Calu3 (cell line): ENCODE measurements at places on chromosomes 4 and X. TPM values are rescaled to one million over a fixed set of nuclear protein-coding genes. Genes with fewer than 3 reads are reported as not detected.

DNA sequence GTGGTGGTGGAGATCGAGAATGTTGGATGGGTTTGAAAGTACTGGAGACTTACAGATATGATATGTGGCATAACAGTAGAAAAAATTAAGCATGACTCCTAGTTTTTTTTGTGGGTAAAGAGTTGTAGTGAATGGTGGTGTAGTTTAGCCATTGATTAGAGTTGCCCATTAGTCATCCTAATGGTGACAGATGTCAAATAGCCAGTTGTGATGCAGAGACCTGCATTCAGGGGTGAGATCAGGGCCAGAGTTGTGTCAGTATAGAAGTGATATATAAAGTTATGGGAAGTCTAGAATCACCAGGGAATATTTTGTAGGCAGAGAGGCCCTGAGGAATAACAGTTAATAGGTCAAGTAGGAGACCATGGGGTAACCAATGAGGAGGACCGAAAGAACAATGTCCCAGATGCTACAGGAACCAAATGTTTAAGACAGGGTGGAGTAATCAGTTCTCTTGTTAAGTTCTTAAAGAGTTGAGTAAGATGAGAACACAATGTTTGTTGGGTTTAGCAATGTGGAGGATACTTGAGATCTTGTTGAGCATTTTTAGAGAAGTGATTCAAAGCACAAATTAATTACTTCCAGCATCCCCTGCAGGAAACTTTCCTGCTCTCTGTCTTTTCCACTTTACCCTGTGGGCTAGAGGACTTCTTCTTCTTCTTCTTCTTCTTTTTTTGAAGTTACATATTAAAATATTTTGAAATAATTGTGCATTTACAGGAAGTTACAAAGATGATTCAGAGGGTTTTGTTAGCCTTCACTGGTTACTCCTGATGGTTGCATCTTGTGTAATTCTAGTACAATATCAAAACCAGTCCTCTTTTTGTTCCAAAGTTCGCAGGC, 13.3 kb downstream of the SGMS2 start:
- H3K36me3 ChIP-seq, result peaks cover 8% of the 10 kb centered on the region
- no peaks in the 10 kb centered on the region for H3K27me3 ChIP-seq
- no peak overlapping the region for H3K4me3 ChIP-seq
- H3K4me1 ChIP-seq, result peaks cover 23% of the 10 kb centered on the region

GRCh38 chrX:111585337-111585736, 73.9 kb downstream of the SERTM2 start:
- no peaks in the 10 kb centered on the region for H3K4me1 ChIP-seq
- DNase-seq, result no peak
- no peaks in the 10 kb centered on the region for H3K36me3 ChIP-seq
- H3K4me3 ChIP-seq, result no peak overlapping the region

GRCh38 chrX:290476-291166, 9.4 kb downstream of the PLCXD1 start:
- no peaks in the 10 kb centered on the region for H3K27me3 ChIP-seq
- H3K4me1 ChIP-seq, result no peaks in the 10 kb centered on the region
- H3K36me3 ChIP-seq, result peaks cover 23% of the 10 kb centered on the region
- H3K4me3 ChIP-seq, result no peak overlapping the region
- H3K27ac ChIP-seq, result no peak overlapping the region

DNA sequence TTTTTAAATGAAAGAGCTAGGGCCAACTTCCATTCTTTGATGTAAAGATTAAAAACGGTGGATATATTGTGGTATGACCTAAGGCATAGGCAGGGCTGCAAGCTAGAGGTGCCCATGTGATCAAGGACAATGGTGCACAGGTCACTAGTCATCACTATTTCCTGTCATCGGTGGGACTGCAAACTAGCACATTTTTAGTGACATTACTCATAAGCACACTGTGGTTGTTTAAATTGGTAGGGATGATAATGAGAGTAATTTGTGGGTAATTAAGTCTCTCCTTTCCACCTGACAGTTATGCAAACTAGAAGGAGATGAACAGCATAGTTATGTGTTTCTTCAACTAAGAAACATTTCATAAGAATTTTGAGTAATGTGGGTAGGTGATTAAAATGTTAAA, 85.4 kb downstream of the GPRIN3 start:
- no peaks in the 10 kb centered on the region for H3K36me3 ChIP-seq
- no peaks in the 10 kb centered on the region for H3K27me3 ChIP-seq
- H3K4me3 ChIP-seq, result no peak overlapping the region
- DNase-seq, result no peak

DNA sequence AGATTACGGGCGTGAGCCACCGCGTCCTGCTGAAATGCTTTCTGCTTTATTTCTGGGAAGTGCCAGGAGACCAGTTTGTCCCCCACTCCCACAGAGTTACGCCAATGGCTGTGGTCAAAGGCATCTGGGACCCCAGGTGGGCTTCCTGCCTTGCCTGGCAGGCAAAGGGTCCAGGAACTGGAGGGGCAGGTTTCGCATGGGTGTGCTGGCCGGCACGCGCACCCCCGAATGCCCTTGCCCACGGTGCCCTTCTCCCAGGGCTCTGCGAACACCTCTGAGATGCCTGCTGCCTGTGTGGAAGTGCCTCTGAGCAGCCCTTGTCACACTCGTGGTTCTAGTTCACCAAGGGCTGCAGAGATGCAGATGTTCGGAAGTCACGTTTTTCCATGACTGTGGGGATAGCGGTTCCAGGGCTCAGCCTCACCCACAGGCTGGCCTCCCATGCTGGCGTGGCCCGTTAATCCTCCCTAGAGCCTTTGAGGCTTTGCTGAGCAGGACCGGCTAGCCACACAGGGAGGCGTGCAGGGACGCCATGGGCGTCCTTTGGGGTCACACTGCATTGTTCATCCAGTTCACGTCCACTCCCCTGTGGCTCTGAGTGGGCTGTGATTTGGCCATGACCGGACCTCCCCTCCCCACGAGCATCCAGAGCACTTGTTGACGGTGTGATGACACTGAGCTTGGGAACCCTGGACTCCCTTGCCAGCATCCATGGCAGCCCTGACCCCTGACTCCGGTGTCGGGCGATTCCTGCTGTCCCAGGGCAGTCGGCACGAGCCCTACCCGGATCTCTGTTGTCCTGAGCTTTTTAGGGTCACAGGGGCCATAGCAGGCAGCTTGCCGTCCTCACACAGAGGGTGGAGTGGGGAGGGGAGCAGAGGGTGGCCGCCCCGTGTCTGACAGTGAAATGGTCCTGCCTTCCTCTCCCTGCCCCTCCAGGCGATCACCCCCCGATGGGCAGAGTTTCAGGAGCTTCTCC, 12.7 kb upstream of the ADD1 start:
- H3K4me1 ChIP-seq, result no peaks in the 10 kb centered on the region
- DNase-seq, result no peak
- H3K27me3 ChIP-seq, result no peaks in the 10 kb centered on the region
- H3K27ac ChIP-seq, result no peak overlapping the region

CSAG3 gene
- not detected in 2 replicates for total RNA-seq
